ENCODE measurements at places on chromosomes 3 and 15. TPM values are rescaled to one million over a fixed set of nuclear protein-coding genes. Genes with fewer than 3 reads are reported as not detected.

DNA sequence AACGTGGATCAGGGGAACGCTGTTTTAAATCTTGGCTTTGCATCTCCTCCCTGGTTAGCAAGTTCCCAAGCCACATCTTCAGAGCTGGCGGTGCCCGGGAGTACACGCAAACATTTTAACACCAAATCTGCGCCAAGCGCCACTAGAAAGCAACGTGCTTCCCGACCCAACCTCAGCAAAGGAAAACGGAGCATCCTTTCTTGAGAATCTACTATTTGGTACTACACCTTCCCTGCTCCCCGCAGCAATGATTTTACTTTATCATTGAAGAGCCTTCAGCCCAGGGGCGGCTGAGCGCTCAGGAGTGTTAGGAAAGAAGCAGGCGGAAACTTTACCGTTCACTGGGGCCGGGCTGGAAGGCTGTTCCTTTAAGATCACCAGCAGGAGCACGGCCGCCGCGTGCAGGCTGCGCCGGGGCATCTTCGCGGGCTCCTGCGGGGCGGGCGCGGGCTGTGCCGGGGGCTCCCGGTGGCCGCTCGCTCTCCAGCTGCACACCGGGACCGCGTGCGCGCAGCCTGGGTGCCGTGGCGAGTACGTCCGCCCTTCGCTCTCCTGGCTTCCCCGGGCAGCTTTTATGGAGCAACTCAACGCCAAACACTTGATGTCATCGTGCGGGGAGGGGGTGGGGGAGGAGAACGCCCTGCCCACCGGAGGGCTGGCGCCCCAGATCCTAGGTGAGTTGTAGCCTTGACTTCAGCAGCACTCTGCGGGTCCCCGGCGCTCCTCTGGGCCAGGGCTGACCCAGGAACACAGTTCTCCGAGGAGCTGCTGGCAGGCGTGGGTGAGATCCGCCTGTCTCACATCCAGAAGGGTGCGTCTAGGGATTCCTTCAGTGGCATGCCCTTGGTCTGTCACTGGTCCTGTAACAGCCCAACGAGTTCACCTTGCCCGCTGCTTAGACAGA is at the start of gene CA12:
Gene CA12 (minus strand): TSS at position 546 of the 904 bp plus-strand sequence. CDS start 126 bp downstream, at position 420.
- DNase-seq, result peak; percentile 50

DNA sequence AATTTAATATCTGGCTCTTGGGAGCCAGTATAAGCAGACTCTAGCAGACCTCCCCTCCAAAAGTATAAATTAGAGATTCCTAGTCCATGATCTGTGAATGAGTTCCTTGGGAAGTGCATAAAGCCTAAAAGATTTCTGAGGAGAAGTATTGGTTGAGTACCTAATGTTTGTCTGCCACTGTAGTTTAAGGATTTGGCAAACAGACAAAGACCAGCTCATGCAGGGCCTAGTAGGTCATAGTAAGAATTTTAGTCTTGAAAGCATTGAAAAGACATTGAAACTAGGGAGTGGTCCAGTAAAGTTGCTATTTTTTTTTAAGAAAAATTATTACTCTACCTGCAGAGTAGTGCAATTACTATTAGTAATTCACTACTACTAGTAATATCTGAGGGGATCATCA is 67.5 kb downstream of the SPRED1 start:
- DNase-seq, result no peak

DNA sequence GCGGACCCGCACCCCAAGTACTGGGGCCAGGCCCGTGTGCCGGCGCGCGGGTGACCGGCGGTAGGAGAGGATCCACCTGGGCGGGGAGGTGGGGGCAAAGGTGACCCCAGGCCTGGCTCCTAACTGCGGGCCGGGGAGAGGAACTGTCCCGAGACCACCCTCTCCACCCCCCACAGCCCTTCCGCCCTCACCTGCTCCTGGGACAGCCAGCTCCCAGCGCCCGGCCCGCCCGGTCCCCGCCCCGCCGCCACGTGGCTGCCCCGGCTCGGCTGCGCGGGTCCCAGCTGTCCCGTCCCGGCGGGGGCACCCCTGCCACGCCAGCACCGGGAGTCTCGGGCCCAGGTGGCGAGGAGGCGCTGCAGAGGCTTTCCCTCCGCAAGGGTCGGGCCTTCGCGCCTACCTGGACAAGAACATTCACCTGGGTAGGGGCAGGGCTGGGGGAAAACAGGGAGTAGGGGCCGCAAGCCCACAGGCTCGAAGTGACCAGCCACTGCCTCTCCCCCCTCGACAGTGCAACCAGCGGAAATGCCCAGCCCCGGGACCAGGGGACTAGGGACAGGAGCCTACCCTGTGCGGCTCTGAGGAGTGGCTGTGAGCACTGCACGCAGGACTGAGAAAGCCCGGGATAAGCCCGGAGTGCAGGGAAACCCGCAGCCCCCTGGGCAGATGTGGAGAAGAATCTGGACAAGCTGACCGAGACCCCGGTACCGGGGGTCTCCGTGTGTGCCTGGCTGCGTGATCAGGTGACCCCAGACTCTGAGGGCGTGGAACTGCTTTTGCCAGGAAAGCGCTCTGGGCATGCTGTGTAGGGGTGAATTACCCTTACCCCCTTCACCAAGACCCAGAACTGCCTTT is at the start of gene SLC12A8:
Gene SLC12A8 (minus strand): TSS at position 240 of the 855 bp plus-strand sequence. CDS start 1,399 bp downstream, outside the sequence.
- DNase-seq, result no peak

GRCh38 chr3:34268032-34268709 is 469.7 kb downstream of the PDCD6IP start:
- DNase-seq, result no peak

DNA sequence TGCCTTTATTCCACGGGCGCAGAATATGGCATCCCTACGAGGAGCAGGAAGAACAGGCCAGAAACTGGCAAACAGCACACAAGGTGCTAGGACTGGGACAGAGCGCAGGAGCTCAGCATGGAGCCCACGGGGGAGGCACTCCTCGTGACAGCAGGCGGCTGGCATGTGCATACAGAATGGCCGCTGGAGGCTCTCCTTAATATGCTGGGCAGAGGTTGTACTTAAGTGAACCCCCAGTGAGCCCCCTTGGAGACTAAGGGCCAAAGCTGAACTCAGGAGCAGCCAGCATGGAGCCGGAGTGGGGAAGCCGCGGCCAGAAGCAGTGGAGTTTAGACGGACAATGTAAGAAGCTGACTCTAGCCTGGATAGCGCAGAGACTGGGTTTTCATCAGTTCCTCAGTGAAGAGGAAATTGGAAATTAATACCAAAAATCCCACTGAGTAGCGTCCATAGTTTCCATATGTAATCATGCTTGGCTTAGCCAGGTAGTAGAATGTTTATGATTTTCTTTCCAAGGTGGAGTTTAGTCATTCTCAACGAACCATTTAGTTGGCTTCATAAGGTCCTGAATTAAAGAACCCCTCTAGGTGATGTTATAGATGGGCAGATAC is 69.4 kb downstream of the EPHB3 start:
- no peak for DNase-seq

GRCh38 chr3:37987315-37987697 is 3.3 kb upstream of the VILL start:
- DNase-seq, result no peak

GRCh38 chr3:150639262-150639661 is 36.1 kb downstream of the SELENOT start:
- DNase-seq, result peak; percentile 17

DNA sequence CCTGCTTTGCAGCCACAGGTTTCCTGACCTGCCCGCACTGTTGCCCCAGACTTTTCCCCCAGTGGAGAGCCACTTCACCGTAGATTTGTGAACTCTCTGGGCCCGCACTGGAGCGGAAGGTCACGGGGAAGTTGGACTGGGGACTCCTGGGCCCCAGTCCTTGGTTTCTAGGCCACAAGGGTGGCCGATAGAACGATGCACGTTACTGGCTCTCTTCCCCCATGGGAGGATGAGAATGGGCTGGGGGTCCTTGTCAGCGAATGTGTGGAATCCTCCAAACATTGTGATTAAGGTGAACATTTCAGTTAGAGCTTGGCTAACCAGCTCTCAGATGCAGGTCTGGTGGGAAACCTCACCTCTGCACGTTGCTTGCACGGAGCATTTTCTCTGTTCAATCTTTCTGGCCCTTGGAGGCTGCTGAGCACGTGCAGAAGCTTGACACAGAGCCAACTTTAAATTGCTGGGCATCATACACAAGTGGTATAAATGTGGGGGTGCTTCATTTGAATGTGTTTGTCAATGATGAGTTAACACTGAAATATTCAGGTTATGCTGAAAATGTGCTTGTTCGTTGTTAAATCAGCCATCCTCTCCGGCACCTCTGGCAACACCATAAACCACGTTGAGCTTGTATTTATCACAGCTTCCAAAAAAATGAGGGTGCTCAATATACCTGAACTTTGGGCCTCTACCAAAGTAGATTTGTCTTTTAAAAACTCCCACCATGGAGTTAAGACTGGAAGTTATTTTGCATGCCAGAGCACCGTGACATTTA is 976 bp downstream of the DIS3L start:
- DNase-seq, result peak; percentile 63

DNA sequence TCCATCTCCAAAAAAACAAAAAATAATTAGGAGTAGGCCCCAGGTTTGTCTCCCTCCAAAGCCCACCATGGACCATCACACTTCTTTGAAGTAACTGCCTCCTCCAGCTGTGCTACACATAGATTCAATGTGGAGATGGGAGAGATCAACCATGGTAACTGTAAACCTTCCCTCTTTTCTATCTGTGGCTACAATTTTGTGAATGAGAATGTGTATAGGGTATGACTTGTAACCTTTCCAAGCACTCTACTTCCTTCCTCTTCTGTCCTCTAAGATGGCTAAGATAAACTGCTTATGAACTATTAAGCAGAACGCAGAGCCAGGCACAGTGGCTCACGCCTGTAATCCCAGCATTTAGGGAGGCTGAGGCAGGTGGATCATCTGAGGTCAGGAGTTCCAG is 55.5 kb upstream of the ATP11B start:
- no peak for DNase-seq

GRCh38 chr3:113183748-113184661 is 27.4 kb upstream of the BOC start:
- DNase-seq, result peak; percentile 59

DNA sequence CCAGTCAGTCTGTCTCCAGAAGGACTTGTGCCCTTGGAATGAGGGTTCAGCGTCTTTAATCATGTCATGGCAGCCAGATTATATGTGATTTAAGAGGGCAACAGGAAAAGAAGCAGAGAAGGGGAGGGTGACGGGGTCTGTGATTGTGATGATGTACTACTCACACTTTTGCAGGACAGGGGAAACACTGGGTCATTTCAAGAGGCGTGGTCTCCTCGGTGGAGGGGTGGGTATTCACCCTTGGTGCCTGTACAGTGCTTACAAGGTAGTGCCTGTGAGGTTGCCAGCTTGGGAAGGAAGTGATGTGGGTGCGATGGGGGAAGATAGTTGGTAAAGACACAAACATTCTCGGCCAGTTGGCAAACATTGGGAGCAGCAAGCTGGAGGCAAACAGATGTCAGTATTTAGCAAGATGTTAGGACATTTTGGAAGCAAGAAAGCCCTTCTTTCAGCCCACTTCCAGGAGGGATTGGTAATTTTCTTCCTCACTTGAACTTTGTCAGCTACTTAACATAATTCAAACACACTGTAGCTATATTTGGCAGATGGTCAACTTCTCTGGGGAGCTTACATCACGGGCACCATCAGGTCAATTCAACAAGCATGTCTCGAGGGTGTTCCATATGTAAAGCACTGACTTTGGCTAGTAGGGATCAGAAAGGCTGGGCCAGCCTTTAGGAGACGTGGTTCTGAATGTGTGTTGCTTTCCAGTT is 71.4 kb upstream of the ROPN1 start:
- peak; percentile 15 for DNase-seq

DNA sequence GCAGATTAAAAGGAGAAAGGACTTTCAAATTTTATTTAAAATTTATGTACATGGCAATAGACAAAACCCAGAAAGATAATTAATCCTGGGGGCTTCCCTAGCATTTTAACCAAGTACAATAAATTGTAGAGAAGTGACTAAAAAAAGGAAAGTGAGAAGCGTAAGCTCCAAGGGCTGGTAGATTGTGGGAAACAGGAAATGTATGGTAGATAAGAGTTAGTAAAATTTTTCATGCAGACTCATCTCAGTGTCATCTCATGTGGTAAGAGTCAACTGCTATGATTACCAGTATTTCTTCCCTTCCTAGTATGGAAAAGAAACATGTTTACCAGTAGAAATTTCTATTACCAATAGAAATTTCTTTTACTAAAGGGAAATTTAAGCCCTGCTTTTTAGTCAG is 464.3 kb upstream of the AGTR1 start:
- DNase-seq, result no peak

DNA sequence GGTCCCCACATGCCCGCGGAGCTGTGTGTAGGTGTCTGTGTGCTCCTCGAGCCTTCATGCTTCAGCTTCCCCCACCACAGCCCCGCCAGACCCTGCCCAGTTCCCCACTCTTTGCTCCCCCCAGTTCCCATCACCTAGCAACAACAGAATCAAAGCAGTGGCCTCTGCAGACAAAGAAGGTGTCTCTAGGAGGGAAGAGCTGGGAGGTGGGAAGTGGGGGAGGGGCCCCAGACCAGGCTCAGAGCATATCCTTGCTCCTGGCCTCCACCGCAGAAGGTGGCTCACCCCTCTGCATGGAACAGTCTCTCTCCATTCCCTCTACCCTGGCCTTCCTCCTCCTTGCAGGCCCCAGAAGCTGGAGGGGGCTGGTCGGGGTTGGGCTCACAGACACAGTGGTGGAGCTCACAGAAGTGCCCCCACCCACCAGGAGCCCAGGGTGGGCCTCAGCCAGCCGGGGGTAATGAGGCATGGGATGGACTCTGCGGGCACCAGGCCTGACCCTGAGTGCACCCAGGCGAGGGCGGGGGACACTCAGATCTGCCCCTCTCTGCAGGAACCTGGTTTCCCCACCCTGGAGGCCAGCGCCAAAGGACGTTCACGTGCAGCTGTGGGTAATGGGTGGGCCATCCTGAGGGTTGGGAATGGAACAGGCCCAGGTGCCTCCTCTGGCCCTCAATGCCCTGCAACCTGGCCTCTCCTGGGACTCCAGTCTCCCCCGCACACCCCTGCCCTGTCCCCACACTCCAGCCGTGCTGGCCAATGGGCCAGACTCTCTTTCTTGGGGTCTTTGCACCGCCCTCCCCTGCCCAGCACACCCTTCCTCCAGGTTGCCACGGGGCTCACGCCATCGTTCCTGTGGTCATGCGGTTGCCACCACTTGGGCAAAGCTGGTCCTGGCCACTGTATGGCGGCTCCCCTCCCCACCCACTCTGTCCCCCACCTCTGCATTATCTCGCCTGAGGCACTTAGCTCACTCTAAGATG is 53.4 kb downstream of the TPRA1 start:
- no peak for DNase-seq

The ALDH1A2 gene
- total RNA-seq, result not detected

The NGLY1 gene
- total RNA-seq, result 40.8 TPM

The CERS3 gene
- total RNA-seq, result not detected

The EPHA6 gene
- total RNA-seq, result not detected

The ATP8B4 gene
- not detected for total RNA-seq
